Epithelial cell of proximal tubule (primary cell): ENCODE measurements at places on chromosomes 2 and 18.

DNA sequence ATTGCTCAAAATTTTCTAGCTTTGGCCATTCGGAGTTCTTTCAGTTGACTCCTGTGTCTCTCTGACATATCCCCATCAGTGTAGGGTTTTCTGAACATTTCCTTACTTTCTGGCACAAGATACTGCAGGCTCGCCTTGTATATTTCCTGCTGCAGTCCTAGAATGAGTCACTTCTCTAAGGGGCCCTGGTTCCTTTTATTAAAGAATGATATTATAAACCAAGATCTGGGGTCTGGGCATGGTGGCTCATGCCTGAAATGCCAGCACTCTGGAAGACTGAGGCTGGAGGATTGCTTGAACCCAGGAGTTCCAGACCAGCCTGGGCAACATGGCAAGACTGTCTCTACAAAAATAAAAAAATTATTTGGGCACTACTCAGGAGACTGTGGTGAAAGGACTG, 3.0 kb upstream of the RPL37A start:
- DNase-seq: no peak

- no peak for DNase-seq
Observed at GRCh38 chr2:20080839-20081415, 29.5 kb upstream of the LAPTM4A start.

GRCh38 chr18:41484069-41484468, 471.0 kb upstream of the PIK3C3 start:
- no peak for DNase-seq

- DNase-seq: no peak
Observed at GRCh38 chr2:179939259-179939658, 67.8 kb downstream of the CWC22 start.

DNA sequence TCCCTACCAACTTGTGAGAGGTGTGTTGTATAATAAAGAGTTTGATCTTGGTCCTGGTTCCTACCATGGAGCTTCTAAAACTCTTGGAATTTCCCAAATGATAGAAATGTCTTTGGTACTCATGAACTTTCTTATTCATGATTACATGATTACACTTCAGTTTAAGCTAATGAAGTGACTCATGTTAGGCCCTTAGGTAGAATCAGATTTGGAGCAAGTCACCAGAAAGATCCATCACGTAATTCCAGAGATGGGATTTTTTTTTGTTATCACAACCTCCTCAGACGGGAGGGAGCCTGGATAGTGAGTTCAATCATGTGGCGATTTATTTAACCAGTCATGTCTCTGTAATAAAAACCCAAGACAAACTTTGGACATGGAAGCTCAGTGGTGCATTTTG, 1287.6 kb upstream of the ZEB2 start:
- DNase-seq: no peak

- DNase-seq: no peak
Observed at GRCh38 chr18:58992301-58993231, 127.9 kb downstream of the ZNF532 start.

GRCh38 chr2:41087946-41088345, 636.1 kb upstream of the SLC8A1 start:
- DNase-seq: no peak

- no peak for DNase-seq
Observed at GRCh38 chr2:218827701-218828476, 3.7 kb downstream of the PRKAG3 start.

DNA sequence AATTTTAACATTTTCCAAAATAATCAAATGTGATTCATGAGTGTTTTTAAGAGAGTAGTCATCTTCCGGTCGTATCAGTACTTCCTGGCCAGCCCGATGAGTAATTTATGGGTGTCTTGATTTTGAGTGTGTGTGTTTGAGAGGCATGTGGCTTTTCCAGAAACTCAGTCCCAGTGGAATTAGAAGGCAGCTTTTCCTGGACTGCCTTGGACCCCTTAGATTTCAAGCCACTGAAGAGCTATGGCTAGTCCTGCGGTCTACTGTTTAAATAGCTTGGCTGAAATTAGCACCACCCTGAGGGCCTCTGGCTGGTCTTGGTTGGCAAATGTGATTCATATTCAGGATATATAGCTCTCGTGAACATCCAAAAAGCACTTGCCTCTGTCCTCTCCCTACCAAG, 59.4 kb downstream of the HK2 start:
- DNase-seq: peak; percentile 15

DNA sequence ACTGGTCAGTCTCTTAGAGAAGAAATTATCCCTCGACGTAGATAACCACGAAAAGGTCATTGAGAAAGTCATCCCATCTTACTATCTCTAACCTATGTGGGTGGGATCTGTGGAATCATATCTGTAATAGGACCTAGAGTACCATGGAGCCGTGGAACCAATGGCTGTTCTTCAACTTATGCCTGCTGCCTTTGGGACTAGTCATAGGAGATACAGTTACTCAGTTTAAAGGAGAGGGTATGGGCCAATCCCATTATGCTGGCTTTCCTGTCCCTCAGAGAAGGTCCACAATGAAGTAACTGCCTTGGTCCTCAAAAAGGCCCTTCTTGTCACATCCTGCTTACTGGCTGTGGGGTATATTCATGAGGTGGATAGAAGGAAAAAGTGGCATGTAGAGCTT, 77.5 kb downstream of the FEZ2 start:
- DNase-seq: no peak

DNA sequence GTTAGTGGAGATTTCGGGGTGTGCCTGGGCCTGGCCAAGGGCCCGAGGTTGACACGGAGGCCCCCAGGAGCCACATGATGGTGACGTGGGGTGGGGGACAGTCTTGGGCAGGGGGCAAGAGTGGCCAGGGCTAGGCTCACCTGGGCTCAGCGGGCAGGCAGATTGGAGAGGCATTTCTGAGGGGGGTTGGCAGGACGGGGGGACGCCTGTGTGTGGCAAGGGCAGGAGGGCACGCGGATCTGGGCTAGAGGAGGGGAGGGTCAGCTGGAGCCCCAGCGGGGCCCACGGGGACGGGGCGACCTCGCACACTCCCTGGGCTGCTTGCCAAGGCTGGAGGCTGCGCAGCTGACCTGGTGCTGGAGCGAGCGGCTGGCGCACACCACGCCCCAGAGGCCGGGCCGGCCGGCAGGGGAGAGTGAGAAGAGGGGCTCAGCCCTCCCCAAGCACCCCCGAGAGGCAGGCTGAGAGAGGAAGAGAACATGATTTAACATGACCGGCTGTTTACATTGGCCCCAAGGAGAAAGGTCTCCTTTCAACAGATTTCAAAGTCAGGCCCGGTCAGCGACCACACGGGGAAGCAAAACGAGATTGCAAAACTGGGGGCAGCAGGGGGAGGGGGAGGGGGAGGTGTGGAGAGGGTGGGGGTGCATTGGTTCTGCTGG, 38.0 kb upstream of the SNED1 start:
- DNase-seq: no peak

- DNase-seq: no peak
Observed at GRCh38 chr2:235765181-235765820, 271.5 kb downstream of the AGAP1 start.

DNA sequence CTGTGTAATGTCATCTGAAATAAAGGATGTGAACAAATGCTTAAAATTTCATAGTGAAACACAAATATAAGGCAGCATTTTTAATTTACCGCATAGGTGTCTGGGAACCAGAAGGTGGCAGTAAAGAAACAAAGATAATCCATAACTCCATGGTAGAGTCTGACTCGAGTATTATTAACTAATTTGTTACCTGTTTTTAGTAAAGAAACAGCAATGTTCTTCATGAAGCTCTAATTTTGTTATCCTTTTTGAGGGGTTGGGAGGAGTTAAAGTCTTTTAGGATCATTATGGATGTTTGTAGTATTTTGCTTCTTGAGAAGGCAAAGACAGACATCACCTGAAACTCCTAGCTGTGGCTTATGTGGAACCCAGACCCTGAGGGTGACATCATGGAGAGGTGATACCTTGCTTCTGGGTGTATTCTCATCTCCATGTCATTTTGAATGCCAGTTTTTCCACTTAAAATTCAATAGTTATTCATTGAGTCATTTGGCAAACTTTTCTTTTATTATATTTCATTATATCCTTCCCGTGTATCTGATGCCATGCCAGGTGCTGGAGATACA, 286.2 kb upstream of the EPAS1 start:
- DNase-seq: no peak

DNA sequence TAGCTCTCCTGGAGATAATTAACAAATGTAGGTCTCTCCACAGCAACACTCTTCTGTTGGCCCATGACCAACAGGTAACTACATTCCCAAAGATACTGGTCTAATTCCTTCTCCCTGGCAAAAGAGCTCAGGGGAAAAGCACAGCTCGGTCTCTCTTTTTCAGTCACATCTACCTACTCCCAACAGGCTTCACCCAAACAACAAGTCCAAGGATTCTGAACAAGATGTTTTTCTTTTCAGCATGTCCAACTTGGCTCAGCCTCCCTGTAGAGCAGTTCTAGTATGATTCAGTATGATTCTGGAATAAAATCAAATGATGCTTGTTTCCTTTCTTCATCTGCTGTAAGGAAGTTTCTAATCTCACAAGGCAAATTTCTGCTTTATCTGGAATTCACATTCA, 1704.8 kb upstream of the PIK3C3 start:
- DNase-seq: no peak

DNA sequence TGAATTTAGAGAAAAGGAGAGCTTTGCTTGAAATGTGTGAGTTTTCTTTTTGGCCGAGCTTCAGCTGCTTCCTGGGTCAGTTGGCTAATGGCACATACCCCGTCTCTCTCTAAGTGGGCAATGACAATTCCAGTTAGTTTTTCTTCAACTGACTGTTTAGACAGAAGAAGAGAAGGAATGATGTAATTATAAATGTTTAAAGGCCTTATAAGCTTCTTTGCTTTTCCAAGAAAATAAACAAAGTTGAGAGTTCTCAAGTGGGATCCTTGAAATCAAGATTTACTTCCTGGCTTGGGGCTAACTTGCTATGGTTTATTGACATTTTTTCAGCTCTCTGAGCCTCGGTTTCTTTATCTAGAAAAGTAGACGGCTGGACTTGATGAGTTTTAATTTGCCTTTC, 794.9 kb upstream of the ACVR2A start:
- no peak for DNase-seq

DNA sequence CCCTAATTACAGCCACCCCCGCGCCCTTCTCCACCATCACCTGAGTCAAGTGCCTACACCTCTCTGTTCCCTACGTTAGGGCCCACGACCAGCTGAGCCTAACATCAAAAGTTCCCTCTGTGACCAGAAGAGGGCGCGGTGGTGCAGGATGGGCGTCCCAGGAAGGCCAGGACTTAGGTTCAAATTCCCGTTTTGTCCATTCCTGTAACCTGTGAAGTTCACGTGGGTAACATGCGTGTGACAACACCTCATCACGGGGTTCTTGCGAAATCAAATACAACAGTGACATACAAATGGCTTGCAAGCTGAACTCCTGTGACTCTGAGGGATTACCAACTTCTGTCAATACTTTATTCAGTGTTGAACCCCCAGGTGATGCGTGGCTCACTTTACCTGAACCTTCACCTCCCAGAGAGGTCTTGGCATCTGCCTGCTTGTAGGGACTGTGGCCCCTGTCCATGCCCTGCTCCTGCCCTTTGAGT, 207.9 kb downstream of the ARL4C start:
- DNase-seq: no peak

GRCh38 chr2:223243233-223243632, 191.2 kb downstream of the KCNE4 start:
- no peak for DNase-seq

DNA sequence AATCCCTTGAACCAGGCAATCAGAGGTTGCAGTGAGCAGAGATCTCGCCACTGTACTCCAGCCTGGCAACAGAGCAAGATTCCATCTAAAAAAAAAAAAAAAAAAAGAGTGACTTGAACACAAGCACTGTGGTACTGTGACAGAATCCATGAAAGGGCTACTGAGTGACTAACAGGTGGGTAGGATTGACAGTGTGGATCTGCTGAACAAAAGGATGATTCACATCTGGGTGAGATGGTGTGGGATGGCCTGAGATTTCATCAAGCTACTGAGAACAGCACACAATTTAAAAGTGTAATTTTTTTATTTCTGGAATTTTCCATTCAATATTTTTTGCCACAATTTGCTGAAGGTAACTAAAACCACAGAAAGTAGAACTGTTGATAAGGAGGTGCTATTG, 13.3 kb upstream of the SP3 start:
- no peak for DNase-seq

GRCh38 chr2:69248232-69248631, 138.8 kb downstream of the GFPT1 start:
- no peak for DNase-seq
